Stimulated activated memory B cell treated with anti-CD40 and anti-IgM and Interleukin-4, amounts not matched to agents 10 μg/mL and 1 μg/mL and 100 μg/mL, for 72 hours (primary cell): ENCODE measurements at places on chromosomes 6 and 20.
A peak's percentile ranks its signal among the peaks of the same experiment; 100 is the strongest.

DNA sequence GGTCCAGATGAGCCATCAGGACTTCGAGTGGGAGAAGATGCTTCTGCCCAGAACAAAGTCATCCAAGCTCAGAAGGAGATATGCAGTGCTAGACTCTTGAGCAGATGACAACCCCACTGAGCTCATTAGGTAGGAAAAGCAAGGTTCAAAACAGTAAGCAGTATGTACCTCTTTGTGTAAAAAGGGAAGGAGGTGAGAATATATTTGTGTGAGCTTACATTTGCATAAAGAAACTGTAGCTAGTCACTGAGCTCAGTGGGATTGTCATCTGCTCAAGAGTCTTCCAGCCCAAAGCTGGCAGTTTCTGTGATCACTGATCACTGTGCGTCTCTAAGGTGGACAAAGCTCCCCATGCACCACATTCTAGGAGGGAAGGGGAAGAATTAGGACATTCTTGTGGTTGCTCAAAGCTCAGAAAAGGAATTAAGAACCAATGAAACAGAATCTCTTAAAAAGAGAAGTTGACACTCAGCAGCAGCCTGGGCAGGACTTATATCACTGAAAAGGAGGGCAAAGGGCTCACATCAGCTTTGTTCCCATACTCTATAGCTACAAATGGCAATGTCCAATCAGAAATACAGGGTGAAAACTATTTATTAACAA lies 90.0 kb upstream of the MAFB start:
- no peak for ATAC-seq

- ATAC-seq, result peak; percentile 42
Measured at GRCh38 chr6:148348335-148348734, 5.7 kb downstream of the SASH1 start.

DNA sequence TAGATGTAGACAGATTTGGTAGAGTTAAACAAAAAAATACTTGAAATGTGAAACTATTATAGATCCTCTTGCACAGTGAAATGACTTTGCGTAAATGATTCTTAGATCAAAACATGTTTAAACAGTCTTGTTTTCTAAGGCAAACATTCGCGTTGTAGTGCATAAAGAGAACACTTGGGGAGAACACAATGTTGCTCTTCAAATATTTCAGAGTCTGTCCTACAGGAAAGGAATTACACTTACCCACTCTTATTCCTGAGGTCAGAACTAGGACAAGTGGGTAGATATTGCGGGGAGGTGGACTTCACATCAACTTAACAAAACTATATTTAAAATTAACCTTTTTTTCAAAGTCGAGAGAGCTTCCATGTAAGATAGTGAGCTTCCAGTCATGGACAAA lies 183.5 kb upstream of the PCSK2 start:
- ATAC-seq, result no peak

DNA sequence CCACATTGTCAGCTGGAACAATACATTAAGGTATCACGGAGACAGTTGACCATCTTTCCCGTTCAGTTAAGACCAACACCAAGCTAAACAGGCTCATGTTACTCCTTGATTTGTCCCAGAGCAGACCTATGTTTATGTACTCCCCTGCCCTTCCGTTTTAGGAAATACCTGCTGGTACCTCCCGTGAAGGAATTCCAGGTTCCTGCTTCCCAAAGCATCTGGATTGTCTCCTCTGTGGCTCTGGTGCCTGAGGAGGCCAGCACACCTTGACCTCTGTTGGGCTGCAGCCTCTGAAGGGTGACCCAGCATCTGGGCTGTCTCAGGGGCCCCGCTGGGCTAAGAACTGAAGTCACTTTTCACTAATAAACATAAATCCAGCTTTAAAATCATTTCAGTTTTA lies 647.8 kb upstream of the MARCKS start:
- no peak for ATAC-seq

- ATAC-seq, result no peak
Measured at GRCh38 chr6:52210227-52210626, 24.1 kb downstream of the IL17A start.

DNA sequence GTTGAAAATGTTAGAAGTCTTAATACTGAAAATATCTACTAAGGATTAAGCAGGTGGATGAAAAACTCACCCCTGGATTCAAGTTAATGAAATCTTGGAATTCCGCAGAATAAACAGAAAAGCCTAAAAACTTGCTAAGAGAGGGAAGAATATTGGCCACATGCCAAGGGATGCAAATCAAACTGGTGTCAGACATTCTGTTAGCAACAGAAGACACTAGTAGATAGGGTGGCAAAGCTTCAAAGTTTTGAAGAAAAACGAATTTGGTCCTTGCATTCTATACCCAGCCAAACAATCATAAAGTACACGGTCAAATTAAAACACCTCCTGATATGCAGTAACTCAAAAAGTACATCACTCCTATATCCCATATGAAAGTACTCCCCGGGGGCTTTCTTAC lies 77.1 kb upstream of the ADTRP start:
- no peak for ATAC-seq

GRCh38 chr6:44594481-44594880 lies 207.0 kb downstream of the CDC5L start:
- ATAC-seq, result peak; percentile 26

GRCh38 chr6:166768761-166769160 lies 141.7 kb upstream of the RPS6KA2 start:
- ATAC-seq, result no peak
